Right cardiac atrium (tissue), 5 donors: ENCODE measurements at places on chromosomes 3 and 15. TPM values are rescaled to one million over a fixed set of nuclear protein-coding genes. Genes with fewer than 3 reads are reported as not detected.

DNA sequence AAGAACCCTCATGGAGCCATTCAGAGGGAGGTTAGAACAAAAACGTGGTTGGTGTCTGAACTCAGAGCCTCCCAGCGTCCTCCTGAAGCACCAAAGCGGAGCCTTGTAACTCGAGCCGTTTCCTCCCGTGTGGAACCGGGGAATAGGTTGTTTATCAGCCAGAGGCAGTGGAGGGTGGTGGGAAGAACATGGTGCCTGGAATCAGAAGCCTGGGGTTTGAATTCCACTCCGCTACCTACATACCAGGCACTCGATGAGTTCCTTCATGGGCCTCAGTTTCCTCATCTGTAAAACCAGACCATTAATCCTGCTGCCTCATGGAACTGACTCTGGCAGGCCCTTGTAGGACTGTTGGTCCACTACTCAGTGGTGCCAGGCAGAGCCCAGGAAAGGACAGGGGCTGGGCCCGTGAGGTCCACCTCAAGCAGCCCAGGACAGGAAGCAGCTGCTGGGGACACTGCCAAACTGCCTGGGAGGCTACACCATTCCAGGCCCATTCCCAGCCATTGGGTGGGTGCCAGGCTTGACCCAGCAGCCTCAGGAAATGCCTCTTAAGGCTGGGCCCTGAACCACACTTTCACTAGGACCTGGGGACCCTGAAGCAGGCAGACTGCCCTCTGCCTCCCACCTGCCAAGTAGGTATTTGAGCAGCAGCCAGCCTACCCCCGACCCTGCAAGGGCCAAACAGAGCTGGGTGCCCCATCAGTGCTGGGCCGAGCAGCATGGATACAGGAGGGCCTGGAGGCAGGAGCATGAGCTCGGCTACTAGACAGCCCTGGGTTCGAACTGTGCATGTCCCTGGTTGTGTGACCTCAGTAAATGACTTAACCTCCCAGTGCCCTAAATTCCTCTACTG lies 33.4 kb downstream of the PRKCD start:
- peak; percentile 64 for DNase-seq

DNA sequence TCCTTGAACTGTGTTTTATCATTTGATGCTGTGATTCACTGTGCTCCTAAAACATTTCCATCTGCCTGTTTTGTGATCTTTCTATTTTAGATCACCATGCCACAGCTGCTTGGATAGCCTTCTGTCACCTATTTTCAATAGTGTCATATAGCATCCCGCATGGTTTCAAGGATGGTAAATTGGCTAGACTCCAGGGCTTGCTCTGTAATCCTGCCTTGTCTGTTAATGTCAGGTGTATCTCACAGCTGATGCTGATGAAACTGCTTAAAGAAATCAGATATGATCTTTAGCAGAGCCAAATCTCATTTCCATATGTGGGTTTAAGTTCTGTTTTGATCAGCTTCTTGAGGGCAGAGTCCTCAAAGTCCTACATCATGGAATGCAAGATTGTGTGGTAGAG lies 182.2 kb downstream of the UBE2E2 start:
- DNase-seq, result no peak

DNA sequence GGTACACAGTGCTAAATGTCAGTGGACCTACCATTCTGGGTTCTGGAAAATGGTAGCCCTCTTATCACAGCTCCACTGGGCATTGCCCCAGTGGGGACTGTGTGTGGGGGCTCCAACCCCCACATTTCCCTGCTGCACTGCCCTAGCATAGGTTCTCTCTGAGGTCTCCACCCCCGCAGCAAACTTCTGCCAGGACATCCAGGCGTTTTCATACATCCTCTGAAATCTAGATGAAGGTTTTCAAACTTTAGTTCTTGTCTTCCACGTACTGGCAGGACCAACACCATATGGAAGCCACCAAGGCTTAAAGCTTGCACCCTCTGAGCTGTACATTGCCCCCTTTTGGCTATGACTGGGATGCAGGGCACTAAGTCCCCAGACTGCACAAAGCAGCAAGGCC lies 788.2 kb upstream of the ALCAM start:
- no peak for DNase-seq

The ZBED2 gene
- not detected for polyA plus RNA-seq

The OR5K2 gene
- not detected for polyA plus RNA-seq

The RCN2 gene
- 31.7 TPM for polyA plus RNA-seq

The RAP2B gene
- polyA plus RNA-seq, result 1.9 TPM

The CCDC39 gene
- not detected for polyA plus RNA-seq
